Left kidney (tissue), 8 donors: ENCODE measurements at places on chromosomes 5 and 9.

DNA sequence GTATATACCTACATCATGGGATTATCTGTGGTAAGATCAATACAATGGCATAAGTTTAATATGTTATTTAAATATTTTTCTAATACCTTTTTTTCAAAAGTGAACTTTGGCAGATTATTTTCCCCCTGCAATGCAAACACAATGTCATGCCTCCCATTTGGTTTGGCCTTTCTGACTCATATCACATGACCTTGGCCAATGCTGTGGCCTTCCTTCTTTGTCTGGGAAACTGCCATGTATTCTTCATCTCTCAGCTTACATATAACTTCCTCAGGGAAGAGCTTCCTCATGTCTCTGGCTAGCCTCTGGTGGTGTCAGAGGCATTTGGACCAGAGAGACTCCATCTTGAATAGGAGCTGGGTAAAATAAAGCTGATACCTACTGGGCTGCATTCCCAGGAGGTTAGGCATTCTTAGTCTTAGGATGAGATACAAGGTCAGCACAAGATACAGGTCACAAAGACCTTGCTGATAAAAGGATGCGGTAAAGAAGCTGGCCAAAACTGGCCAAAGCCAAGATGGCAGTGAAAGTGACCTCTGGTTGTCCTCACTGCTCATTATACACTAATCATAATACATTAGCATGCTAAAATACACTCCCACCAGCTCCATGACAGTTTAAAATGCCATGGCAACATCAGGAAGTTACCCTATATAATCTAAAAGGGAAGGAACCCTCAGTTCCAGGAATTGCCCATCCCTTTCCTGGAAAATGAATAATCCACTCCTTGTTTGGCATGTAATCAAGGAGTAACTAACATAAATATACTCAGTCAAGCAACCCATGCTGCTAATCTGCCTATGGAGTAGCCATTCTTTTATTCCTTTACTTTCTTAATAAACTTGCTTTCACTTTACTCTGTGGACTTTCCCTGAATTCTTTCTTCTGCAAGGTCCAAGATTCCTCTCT, 76.0 kb downstream of the C9orf153 start:
- DNase-seq: no peak

- DNase-seq: no peak
Measured at GRCh38 chr5:123360201-123360571, 63.0 kb downstream of the CEP120 start.

GRCh38 chr5:82011761-82012160, 39.9 kb downstream of the ATG10 start:
- no peak for DNase-seq

DNA sequence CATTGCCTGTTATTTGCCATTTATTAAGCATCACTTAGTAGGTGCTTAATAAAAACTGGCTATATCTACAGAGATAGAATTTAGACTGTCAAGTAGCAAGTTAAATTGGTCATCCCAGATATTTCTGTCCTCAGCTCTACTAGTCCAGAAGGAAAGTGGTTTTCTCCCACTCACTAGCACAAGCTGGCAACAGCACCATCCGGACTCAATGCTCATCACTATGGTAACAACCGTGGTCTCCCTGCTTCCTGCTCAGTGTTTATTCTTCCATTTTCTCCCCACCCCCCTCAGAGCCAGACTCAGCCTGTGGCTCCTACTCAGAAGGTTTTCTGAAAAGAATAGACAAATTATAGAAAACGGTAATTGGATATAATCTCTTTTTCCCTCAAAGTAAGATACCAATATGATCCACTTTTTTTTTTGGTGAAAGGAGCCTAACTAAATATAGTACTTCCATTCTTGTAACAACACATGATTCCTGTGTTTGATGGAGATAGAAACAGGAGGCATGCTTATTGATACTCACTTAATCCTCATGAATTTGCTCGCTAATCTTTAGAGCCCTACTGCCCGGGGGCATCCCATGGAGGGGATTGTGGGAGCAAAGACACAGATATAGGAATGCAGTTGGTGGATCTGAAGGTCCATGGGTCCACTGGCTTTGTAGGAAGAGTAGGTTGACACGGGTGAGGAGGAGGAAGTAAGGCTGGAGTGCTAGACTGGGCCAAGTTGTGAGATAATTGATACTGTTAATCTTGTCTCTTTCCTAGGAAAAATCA, 191.4 kb downstream of the MAN2A1 start:
- DNase-seq: no peak

GRCh38 chr9:128124873-128125579, 2.5 kb downstream of the PTGES2 start:
- no peak for DNase-seq
